Activated CD4-positive, alpha-beta T cell treated with anti-CD3 and anti-CD28 coated beads for 36 hours (primary cell): ENCODE measurements at places on chromosomes 12 and 14. TPM values are rescaled to one million over a fixed set of nuclear protein-coding genes. Genes with fewer than 3 reads are reported as not detected.

CLEC1B gene
- total RNA-seq: not detected

PPFIA2 gene
- total RNA-seq: not detected

ITGB7 gene
- 77.6 TPM for total RNA-seq

LMO3 gene
- not detected for total RNA-seq

EIF2S3B gene
- total RNA-seq: 1.3 TPM

SLC4A8 gene
- 2.0 TPM for total RNA-seq

- H3K27ac ChIP-seq: no peak overlapping the region
- no peak for DNase-seq
- peaks cover 5% of the 10 kb centered on the region for H3K4me1 ChIP-seq
- H3K36me3 ChIP-seq: peaks cover 28% of the 10 kb centered on the region
These were observed 172.2 kb downstream of the SLC16A7 start for GRCh38 chr12:59768031-59768430.

DNA sequence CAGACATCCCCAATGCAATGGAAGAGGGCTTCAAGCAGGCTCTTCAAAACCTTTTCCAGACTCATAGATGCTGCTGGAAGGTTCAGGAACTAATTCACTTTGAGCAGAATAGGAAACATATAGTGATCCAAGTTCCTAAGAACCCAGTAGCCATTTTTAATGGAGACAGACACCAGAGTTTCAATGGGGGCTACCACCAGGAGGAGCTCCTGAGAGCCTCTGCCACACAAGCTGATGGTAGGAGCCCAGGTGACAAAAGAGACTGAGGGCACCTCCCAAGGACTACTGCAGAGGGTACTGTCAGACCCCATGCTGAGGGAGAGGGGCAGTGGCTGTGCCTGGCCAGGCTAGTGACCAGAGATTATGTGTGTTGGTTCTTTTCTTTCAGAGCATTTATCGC lies 45.9 kb downstream of the IFNG start:
- H3K27ac ChIP-seq: no peak overlapping the region
- peak; percentile 72 for DNase-seq
- no peaks in the 10 kb centered on the region for H3K36me3 ChIP-seq
- peaks cover 3% of the 10 kb centered on the region for H3K27me3 ChIP-seq

GRCh38 chr12:67386869-67387565 lies 117.9 kb downstream of the CAND1 start:
- H3K36me3 ChIP-seq: no peaks in the 10 kb centered on the region
- no peaks in the 10 kb centered on the region for H3K27me3 ChIP-seq
- H3K4me3 ChIP-seq: no peak overlapping the region
- H3K4me1 ChIP-seq: peaks cover 4% of the 10 kb centered on the region
- no peak overlapping the region for H3K27ac ChIP-seq
- DNase-seq: no peak

- peaks cover 15% of the 10 kb centered on the region for H3K36me3 ChIP-seq
- peaks cover 78% of the 10 kb centered on the region for H3K4me1 ChIP-seq
- no peak for DNase-seq
- H3K27me3 ChIP-seq: no peaks in the 10 kb centered on the region
- H3K4me3 ChIP-seq: no peak overlapping the region
These were observed 3.7 kb downstream of the ANKRD13A start for GRCh38 chr12:110002676-110003515.

DNA sequence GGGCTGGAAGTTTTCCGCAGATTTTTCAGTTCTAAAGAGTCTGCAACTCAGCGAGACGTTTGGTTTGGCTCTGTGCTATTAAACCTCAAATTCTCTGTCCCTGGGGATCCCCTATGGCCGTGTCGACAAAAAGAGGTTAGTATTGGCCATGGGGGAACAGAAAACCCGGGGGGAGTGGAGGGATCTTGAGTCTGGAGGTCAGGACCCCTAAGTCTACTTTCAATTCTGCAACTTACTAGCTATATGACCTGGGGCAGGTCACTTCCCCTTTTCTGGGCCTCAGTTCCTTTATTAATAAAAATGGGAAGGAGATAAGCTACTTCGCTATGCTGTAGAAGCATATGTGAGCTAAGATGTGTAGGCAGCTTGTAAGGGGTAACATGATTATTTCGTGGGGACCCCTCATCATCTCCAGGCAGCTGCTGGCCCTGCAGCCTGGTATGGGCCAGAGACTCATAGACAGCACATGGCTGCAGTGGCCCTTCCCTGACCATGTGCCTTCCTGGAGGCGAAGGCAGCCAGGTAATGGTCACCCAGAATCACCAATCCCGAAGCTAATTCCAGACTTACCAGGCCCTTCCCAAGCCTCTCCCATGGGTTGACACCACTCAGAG lies 8.6 kb downstream of the ASB2 start:
- H3K4me1 ChIP-seq: peaks cover 82% of the 10 kb centered on the region
- no peak overlapping the region for H3K27ac ChIP-seq
- peaks cover 2% of the 10 kb centered on the region for H3K27me3 ChIP-seq
- no peak for DNase-seq

DNA sequence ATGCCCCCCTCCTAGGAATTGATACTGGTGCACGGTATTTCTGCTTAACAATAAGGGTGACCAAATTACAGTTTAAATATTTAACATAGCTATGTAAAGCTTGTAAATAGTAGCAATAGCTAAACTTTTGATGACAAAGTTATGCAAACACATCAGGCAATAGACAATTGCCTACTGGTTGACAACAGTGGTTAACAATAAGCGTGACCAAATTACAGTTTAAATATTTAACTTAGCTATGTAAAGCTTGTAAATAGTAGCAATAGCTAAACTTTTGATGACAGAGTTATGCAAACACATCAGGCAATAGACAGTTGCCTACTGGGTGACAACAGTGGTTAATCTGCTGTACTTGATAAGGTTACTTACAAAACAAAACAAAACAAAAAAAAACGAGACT lies 886.5 kb upstream of the FLRT2 start:
- no peaks in the 10 kb centered on the region for H3K27me3 ChIP-seq
- no peaks in the 10 kb centered on the region for H3K4me1 ChIP-seq
- H3K27ac ChIP-seq: no peak overlapping the region
- no peak for DNase-seq
- H3K36me3 ChIP-seq: no peaks in the 10 kb centered on the region

- H3K36me3 ChIP-seq: no peaks in the 10 kb centered on the region
- H3K27me3 ChIP-seq: no peaks in the 10 kb centered on the region
- no peak overlapping the region for H3K4me3 ChIP-seq
- H3K4me1 ChIP-seq: no peaks in the 10 kb centered on the region
These were observed 122.1 kb downstream of the CALM1 start for GRCh38 chr14:90518941-90519256.

- H3K4me1 ChIP-seq: no peaks in the 10 kb centered on the region
- no peaks in the 10 kb centered on the region for H3K36me3 ChIP-seq
- H3K4me3 ChIP-seq: no peak overlapping the region
- DNase-seq: no peak
These were observed 88.4 kb downstream of the LIN7A start for GRCh38 chr12:80849337-80849736.

DNA sequence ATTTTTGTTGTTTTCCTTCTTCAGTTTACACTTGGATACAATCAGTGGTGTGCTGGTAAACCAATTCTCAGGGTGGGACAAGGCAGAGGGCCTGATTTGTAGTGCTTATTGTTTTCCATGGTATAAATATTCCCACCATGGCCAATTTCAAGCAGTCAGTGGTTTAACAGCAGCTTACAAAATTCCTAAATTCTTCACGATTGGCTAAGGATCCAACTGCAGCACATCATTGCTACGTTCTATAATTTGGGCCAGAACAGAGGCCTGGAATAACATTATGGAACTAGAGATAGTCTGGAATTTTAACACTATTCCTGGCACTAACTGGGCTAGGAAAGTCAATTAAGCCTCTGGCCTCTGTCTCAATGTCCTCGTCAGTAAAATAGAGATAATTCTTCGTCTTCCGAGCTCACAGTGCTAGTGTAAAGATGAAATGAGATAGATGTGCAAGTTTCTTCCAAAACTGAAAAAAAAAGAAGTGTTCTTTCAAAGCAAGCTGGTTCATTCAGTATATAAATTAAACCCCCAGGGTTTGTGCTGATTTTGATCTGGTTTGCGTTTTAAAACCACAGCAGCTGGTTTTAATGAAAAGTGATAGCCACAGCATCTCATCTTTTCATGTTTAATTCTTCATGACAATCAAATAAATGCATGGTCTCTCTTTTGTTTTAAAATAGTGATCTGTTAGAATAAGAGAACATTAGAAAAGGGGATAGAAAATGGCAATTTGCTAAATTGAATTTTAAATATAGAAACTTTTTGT lies 104.1 kb downstream of the EPS8 start:
- H3K36me3 ChIP-seq: no peaks in the 10 kb centered on the region
- no peaks in the 10 kb centered on the region for H3K4me1 ChIP-seq
- no peak for DNase-seq
- H3K4me3 ChIP-seq: no peak overlapping the region
- H3K27me3 ChIP-seq: peaks cover 8% of the 10 kb centered on the region

DNA sequence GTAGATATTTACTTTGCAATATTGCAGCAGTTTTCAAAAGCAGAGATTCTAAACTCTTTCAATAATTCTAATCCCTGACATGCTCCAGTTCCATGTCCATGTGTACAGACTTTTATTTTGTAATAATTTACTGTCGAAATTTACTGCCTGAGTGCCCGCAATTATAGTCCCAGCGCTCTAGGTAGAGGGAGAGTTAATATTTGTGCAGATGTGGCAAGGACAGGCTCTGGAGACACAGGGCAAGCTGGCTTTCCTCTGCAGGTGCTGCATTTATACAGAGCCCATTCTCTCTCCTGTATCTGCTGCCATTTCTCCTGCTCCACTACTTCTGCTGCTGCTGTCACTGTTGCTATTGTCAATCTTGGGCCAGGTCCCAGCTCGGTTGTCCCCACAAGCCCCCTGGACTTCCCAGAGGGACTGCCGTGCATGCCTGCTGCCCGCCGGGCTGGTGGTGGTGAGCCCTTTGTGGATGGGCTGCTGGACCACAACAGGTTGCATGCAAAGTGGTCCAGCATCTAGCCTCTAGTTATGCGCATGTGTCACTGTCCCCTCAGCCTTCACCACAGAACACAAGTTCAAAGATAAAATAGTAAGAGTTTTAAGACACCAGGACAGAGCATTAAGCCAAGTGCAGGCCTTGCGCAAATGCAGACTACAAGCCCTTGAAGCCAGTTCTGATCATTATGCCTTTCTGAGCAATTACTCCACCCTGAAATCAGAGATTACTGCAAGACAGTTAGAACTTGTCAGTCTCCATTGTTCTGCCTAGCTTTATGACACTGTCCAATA lies 40.8 kb upstream of the CSRP2 start:
- no peak for DNase-seq
- H3K36me3 ChIP-seq: no peaks in the 10 kb centered on the region
- H3K27me3 ChIP-seq: peaks cover 1% of the 10 kb centered on the region
- no peak overlapping the region for H3K4me3 ChIP-seq
- no peak overlapping the region for H3K27ac ChIP-seq

DNA sequence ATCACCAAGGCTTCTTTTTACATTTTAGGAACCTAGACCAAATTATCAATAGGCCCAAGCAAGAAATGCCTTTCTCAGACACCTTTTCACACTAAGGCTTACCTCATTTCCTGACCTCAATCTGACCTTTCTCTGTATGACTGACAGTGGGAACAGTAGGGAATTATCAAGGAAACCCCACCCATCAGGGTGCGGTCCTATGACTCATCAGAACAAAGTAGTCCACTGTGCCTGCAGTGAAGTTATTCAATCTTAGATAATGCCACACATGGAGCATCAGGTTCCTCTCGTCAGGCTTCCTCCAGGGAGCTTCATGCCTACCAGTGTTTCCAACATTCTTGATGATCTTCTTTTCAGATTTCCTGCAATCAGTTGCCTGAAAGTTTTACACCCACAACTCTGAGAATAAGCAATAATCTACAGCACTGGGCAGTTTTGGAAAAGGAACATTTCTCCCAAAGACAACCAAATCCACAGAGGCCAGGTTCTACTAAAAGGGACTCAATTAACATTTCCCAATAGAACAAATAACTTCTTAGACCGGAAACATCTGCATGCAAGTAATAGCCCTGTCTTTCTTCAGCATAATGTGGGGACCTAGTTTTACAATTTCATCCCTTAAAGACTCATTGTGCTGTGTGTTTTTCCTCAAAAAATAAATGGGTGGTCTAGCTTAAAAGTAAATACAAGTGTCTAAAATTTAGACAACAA lies 35.9 kb upstream of the TMTC2 start:
- H3K36me3 ChIP-seq: no peaks in the 10 kb centered on the region
- DNase-seq: peak; percentile 9
- H3K27me3 ChIP-seq: peaks cover 2% of the 10 kb centered on the region
- no peak overlapping the region for H3K27ac ChIP-seq

DNA sequence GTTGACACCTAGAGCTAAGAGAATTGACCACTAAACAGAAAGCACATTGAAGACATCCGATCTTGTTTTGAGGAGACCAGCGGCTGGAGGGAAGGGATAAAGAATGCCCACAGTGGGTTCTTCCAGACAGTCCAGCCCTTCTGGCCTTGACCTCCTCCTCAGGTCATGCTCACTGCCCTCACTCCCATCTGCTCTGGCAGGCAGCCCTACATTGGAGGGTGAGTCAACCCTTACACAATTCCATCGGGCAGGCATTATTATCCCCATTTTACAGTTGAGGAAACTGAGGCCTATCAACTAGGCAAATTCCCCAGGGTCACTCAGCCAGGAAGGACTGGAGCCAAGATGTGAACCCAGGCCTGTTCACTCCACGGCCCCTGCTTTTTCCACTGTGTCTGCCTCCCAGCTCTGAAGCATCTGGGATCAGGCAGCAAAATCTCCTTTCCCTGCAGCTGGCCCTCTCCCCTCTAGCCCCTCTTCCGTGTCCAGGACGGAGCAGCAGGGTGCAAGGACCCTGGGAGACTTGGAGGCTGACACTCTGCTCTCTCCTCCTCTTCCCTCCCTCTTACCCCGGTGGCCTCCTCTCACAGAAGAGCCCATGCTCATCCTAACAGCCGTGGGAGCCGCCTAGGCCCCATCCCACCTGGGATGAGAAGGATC lies 5.3 kb downstream of the SCNN1A start:
- H3K4me3 ChIP-seq: no peak overlapping the region
- no peak for DNase-seq
- no peak overlapping the region for H3K27ac ChIP-seq
- H3K27me3 ChIP-seq: no peaks in the 10 kb centered on the region
- H3K4me1 ChIP-seq: peaks cover 34% of the 10 kb centered on the region

DNA sequence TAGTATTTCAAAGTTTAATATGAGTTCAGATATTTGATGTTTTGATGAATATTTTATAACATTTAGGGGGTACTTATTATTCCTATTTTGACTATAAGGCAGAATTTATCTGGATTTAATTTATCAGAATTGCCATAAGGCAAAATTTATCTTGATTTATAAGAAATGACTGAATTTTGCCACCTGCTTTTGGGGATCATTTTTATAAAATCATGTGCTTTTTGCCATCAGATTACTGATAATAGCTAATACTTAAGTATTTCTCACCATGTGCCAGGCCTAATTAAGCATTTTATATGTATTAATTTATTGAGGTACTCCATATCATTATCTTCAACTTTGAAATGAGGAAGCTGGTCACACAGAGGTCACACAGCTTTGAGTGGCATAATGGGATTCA lies 423.7 kb downstream of the PRKD1 start:
- H3K4me1 ChIP-seq: no peaks in the 10 kb centered on the region
- H3K27me3 ChIP-seq: no peaks in the 10 kb centered on the region
- H3K27ac ChIP-seq: no peak overlapping the region
- no peaks in the 10 kb centered on the region for H3K36me3 ChIP-seq
- DNase-seq: no peak
